Lower lobe of right lung (tissue), 2 donors: ENCODE measurements at places on chromosomes 5 and 9.

DNA sequence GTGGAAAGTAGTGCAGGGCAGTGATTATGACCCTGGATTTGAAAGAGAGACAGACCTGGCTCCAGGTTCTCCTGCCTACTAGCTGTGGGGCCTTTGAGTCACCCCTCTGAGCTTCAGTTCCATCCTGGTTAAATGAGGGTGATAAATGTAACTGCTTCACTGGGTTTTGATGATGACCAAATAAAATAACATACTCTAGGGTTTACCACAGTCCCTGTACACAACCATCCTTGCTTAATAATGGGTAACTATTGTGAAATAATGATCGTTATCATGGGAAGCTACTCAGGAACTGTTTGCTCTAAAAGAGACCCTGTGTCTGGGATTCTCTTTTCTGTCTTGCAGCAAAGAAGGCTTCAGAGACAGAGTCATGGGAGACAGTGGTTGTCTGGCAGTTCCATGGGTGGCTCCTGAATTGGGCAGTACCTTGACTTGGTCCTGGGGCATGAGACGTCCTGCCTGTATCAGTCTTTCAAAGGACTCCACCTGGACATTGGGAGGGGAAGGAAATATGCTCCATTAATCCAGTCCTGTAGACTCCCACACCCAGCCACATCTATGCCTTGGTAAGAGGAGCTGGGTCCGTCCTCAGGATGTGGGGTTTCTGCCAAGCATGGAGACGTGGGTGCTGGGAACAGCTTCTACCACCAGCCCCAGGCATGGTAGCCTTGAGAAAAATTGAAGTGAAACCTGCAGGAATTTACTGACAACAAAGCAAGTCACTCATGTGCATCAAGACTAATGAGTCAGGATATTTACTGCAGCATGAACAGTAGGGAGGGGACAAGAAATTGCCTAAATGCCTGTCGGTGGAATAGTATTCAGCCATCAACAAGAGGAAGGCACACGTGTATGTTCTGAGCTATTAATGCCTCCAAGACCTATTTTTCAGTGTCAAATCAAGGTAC is 23.4 kb downstream of the AKNA start:
- no peak for DNase-seq

GRCh38 chr5:15650266-15650665 is 150.3 kb downstream of the FBXL7 start:
- no peak for DNase-seq

- no peak for DNase-seq
Measured at GRCh38 chr5:34586117-34586885, 69.8 kb upstream of the RAI14 start.

- DNase-seq = no peak
Measured at GRCh38 chr5:121937762-121938161, 24.0 kb upstream of the SRFBP1 start.

- DNase-seq = no peak
Measured at GRCh38 chr9:75140261-75140660, 51.9 kb downstream of the OSTF1 start.

GRCh38 chr5:60972231-60972630 is 27.2 kb downstream of the NDUFAF2 start:
- DNase-seq = no peak

GRCh38 chr5:130109152-130109551 is 204.9 kb downstream of the CHSY3 start:
- DNase-seq = no peak

- no peak for DNase-seq
Measured at GRCh38 chr5:150126199-150126920, 29.3 kb downstream of the PDGFRB start.

- no peak for DNase-seq
Measured at GRCh38 chr9:100307080-100307479, 45.7 kb downstream of the TEX10 start.

DNA sequence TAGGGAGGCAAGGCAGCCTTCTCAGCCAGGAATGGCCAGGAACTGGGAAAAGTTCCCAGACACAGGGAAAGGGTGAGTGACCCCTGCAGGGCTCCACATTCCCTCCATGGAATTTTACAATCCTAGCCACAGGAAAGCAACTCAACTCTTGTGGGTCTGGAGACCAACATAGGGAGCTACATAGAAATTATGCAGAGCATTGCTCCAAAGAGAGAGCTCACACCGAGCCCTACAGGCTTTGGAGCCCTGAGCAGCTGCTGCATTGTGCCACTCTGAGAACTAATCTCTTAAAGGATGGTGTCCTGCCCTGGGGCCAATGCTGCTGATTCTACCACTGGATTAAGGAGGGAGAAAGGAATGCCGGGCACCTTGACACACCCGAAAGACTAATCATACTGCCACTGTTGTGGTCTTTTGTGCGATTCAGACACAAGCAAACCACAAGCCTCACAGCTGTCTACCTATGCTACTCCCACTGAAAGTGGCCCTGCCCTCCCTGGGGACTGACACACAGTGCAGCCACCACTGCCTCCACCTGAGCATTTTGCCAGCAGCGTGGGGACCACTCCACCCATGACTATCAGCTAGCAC is 1089.8 kb upstream of the NUDT12 start:
- DNase-seq = no peak

DNA sequence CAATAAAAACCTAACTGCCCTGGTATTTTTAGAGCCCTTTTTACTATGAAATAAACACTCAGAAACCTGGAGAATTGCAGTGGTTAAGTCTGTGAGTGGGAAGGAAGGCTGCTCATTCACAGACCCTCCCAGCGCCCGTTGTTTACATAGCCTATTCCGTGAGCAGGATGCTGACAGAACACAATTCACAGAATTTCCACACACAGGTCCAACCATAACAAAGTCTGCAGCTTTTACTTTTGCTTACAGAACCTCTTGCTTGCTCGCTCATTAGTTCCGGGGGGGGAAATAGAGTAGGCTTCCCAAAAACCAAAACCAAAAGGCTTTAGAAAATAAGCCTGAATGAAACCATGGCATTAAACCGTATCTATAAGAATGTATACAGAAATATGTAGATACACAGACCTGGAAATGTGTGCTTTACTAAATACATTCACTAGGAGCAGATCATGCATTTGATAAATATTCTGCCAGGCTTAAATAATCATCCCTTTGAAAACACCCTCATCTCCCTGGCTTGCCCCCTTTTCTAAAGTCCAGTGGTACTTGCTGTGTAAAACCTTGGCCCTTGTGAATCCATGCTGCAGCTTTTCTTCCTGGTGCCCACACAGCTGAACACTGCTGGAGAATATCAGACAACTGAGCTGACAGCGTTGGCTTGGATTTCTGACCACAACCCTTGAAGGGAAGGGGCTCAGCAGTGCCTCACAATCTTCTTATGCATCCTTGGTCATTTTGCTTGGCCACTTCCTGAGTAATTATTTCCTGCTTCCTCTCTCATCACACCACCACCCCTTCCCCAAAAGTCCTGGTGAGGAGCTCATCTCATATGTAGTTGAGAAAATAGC is 128.0 kb downstream of the FANCC start:
- DNase-seq = no peak

GRCh38 chr9:18555105-18555883 is 81.3 kb downstream of the ADAMTSL1 start:
- DNase-seq = no peak

DNA sequence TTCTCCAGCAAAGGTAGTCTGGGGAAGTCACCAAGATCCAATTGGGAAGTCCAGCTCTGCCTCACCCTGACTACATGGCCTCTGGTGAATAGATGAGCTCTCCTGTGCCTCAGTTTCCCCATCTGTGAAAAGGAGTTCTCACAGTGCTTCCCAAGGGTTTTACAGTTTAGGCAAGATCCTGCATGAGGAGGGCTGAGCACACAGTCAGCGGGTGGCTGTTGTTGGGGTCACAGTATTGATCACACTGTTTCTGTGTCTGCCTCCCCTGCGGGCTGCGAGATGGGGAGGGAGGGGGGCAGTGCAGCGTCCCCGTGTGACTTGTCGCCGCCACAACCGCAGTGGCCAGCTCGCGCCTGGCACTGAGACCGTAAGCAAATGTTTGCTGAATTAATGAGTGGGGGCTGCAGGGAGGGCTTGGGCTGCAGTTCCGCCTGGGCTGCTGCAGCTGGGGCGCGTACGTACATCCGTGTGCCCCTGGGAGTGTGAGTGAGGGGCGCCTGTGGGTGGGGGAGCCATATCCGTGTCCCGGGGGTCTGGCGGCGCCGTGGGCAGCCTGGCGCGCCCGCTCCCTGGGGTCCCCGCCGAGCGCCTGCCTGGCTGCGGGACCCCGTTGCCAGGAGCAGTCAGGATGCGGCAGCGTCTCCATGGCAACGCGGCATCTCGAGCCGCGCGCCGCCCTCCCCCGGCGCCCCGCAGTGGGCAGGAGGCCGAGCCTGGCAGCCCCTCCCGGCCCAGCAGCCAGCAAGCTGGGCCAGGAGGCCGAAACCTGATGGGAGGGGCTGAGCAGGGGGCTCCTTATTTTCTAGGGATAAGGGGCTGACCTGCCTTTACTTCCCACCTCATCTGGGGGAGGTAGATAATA is 31.4 kb upstream of the PSD2 start:
- DNase-seq = no peak

DNA sequence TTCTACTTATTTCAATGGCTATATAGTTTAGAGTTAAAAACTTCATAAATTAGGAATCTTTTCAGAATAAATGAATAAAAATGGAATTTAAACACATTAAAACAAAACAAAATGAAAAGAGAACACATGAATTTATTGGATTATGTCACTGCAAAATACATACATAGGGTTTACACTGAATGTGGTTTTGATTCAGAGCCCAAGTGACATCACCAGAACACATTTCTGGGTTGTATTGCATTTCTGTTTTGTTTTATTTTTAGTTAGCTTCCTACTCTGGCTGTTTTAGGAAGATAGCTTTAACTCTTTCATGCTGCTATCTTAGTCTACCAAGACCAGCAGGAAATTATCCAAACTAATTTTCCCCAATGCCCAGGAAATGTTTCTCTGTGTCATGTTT is 1935.0 kb downstream of the EFNA5 start:
- no peak for DNase-seq

GRCh38 chr9:128969491-128969890 is 22.0 kb downstream of the NUP188 start:
- no peak for DNase-seq

DNA sequence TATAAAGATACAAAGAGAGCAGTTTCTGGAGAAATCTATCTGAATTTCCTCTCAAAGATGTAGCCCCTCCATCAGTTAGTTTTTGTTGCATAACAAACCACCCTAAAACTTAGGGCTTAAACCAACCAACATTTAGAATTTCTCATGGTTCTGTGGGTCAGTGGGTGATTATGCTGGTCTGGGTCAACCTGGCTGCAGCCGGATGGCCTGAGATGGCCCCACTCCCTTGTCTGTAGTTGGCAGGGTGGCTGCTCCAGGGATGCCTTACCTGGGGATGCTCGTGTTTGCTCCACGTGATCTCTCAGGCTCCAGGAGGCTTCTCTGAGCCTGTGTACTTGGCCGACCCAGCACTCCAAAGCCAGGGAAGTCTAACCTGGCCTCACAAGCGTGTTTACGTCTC is 139.3 kb downstream of the MVB12B start:
- peak; percentile 17 for DNase-seq

- DNase-seq = no peak
Measured at GRCh38 chr5:143865426-143866025, 53.6 kb downstream of the HMHB1 start.

DNA sequence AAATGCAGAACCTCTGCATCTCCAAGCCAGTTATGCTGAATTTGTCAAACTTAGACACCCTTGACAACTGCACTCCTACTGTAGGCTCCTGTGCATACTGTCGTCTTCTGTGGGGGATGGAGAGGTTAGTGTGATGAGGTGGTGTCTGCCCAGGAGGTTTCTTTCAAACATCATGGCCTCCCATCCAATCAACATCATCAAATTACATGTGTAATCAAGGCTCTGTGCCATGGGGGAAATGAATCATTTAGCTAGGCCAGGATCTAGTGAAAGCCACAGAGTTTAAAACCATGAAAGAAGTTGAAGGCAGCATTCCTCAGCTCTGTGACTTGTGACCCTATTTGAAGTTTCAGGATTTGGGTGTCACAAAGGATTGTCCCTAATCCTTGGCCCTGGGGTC is 240.6 kb downstream of the MARCHF11 start:
- no peak for DNase-seq

DNA sequence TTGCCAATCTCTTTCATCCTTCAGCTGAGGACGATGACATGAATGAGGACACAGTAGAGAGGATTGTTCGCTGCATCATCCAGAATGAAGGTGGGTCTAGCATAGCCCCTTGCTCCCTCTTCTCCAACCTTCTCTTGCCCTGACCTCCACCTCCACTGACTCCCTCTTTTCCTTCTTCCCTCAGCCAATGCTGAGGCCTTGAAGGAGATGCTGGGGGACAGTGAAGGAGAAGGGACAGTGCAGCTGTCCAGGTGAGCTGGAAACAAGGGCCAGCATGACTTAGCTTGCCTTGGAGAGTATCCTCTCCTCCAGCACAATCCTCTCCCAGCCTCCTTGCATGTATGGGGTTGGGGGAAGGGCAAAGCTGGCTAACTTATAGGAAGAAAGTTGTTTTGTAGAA is 2.0 kb downstream of the RELL2 start:
- DNase-seq = no peak

GRCh38 chr9:95573463-95573862 is 56.7 kb upstream of the PTCH1 start:
- DNase-seq = no peak

DNA sequence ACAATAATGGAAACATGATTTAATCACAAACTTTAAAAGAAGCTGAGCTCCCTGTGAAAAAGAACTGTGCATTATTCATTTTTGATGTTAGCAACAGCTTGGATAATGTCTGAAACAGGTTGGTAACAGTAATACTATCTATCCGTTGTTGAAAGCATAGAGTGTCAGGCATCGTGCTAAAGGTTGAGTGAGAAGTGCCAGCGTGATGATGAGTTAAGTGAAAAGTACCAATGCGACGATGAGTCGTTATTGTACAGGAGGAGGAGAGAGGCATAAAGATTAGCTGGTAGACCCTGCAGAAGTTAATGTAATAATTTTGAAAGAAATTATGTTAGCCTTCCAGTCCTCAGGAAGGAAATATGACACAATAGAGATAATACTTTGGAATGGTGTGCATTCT is 593.6 kb downstream of the MAT2B start:
- DNase-seq = no peak

DNA sequence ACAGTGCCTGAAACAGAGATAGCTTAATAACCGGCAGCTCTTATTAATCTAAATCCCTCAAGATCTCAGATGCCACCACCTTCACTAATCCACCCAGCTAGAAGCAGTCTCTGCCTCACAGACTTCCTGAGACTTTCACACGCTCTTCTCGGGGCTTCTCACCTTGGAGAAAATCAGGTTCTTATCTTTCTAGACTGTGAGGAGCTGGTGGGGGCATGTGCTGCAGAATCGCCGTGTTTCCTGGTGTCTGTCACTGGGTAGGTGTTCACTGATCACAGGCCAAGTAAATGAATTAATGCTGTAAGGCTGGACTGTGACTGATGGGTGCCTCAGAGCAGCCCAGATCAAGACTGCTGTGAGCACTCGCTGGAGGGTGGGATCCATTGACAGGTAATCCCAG is 101.7 kb downstream of the PSD2 start:
- DNase-seq = no peak

DNA sequence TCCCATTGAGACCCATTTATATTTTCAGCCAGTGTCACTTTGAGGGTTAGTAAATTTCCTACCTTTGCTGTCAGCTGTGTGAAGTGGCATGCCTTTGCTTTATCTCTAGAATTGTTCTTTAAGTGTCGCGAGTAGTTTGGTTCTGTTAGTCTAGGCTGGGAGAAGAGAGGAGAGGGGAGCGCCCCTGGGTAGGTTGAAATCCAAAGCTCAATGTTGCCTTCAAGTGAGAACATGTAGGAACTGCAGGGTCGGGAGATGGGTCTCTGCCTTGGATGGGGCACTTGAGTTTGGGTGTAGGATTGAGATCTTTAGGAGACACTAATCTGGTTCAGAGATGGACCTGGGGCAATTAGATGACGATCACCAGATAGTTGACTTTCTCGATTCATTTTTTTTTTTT is 46.3 kb downstream of the STC2 start:
- DNase-seq = no peak

GRCh38 chr9:107472581-107473340 is 16.8 kb downstream of the KLF4 start:
- no peak for DNase-seq
